Stimulated activated CD4-positive, alpha-beta T cell treated with anti-CD3 and anti-CD28 coated beads, Interleukin-15, amount 100 ng/mL, for 1 hour (primary cell): ENCODE measurements at places on chromosomes 12 and 14.

DNA sequence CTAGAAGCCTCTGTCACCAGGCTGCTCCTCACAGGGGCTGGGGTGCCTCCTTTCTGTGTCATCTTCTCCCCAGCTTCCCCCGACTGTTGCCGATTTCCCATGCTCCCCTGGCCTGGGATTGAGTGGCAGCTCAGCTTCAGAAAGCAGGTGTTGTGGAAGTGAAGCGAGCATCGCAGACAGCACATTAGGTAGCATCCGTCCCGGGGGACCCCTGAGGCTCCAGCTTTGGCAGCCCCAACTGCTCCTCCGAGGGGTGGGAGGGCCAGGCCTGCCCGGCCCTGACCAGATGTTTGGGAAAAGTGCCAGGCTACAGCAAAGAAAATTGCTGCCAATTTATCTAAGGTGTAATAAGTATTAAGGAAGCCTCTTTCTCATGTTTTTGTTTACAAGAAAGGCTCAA is 1045.6 kb downstream of the BCL11B start:
- DNase-seq = no peak

DNA sequence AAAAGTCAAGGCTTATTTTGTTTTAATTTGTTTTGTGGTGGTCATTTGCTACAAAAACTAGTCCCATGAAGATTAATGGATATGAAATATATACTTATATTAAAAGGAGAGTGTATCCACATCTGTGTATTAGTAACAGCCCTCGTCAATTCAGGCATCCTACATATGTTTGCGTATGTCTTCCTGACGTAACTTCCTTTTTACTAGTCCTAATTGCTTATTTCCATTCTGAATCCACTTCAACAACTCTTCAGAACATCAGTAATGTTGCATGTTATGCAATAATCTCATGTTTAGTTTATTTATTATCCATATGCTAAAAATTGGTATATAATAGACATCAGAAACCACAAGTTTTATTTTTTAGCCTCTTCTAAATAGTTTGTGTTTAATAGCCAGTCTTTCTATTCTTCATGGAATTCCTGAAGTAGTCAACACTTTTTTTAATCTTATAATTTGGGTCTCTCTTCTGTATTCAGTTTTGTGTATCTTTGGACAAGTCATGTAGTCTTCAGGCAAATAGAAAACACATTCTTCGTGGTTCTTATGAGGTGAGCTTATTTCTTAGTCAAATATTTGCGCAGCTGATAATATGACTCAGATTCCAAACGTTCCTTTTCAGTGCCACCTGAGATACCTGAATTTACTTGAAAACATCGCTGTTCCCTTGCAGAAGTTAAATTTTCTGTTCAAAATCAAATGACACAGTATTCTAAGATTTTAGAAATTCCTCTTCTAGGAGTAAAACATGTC is 268.6 kb downstream of the CCDC59 start:
- no peak for DNase-seq

- DNase-seq = no peak
Measured at GRCh38 chr12:71942703-71943102, 4.1 kb downstream of the TPH2 start.

- DNase-seq = no peak
Measured at GRCh38 chr14:43795600-43796228, 711.4 kb downstream of the FSCB start.

- no peak for DNase-seq
Measured at GRCh38 chr14:61531465-61532122, 163.7 kb upstream of the HIF1A start.
